ENCODE measurements at places on chromosomes 3 and 15.

- DNase-seq, result no peak
These were observed 6.1 kb downstream of the ZIC1 start for GRCh38 chr3:147415286-147415685.

DNA sequence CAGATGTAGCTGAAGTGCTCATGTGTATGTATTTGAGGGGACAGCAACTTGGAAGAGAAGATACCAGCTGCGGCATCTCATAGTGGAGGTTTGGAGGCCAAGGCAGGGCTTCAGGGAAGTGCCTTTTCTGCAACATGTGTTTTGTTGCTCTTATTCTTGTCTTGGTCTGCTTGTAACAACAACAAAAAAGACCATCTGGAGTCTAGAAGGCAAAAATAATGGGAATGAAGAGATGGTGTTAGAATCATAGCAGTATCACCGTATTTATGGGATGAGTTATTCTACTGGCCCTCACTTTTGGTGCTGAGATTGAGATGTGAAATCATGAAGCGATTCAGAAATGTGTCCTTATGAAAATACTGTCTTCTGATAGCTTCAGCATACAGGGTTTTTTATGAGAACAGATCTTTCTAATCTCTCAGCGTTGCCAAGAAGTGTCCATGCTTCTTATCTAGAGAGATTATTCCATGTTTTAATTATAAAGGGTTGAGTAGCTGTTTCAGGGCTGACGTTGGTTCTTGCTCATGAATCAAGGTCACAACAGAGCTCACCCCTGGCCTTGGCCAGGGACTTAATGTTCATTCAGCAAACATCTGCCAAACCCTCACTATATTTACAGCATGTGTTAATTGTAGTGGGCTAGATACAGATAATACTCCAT is 58.0 kb downstream of the ITPR1 start:
- no peak for DNase-seq

DNA sequence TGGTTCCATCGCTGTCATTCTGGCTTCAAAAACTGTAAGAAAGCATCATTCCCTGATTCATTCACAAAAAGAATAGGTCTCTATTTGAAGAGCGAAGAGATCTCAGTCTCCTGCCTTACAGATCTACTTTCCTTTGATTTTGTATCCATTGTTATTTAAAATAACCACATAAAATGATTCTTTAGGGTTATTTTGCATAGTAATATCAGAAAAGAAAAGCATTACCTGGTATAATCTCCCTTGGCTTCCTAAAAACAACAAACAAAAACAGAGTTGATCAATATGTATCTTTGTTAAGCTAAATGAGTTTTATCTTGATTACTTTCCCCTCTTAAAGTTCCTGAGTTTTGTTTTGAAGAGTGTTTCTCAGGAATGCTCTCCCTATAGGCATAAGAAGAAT is 126.6 kb upstream of the LMOD3 start:
- no peak for DNase-seq

- DNase-seq, result peak; percentile 88
These were observed 403.4 kb upstream of the SUCLG2 start for GRCh38 chr3:68057637-68058320.

- no peak for DNase-seq
These were observed 427.0 kb downstream of the NTRK3 start for GRCh38 chr15:87829332-87830050.

GRCh38 chr3:123096731-123097130 is 29.9 kb downstream of the PDIA5 start:
- DNase-seq, result no peak

All from central memory CD4-positive, alpha-beta T cell (primary cell).